ENCODE measurements at places on chromosomes 13 and 19.

DNA sequence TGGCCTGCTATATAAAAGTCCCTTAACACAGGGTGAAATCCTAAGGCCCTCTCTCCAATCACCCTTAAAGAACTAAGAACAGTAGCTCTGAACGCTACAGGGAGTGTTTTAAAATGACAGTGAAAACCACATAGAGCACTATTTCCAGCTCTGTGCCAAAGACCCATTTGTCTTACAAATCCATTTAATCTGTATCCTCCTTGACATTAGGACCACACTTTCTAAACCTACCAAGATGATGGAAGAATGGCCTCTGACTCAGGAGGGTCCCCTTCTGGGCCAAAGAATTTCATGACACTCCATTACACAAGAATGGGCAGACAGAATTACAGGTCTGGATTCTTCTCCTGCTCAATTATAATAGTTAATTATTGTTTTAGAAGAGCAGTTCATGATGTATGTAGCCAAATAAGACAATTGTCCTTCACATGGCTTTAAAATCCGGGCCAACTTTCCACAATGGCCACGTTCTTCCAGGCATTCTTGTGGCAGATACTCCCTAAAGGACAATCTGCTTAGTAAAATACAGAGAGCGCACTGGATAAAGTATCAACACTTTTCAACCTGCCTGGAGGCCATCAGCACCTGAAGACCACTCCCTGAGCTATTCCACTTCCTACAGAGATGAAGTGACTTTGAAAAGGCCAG, 61.0 kb downstream of the STK24 start:
- DNase-seq, result no peak

GRCh38 chr19:49685845-49686332, 3.5 kb upstream of the ADM5 start:
- no peak for DNase-seq

GRCh38 chr13:79660361-79660760, 179.4 kb downstream of the NDFIP2 start:
- no peak for DNase-seq

GRCh38 chr19:15820646-15821045, 5.2 kb upstream of the OR10H1 start:
- DNase-seq, result no peak

DNA sequence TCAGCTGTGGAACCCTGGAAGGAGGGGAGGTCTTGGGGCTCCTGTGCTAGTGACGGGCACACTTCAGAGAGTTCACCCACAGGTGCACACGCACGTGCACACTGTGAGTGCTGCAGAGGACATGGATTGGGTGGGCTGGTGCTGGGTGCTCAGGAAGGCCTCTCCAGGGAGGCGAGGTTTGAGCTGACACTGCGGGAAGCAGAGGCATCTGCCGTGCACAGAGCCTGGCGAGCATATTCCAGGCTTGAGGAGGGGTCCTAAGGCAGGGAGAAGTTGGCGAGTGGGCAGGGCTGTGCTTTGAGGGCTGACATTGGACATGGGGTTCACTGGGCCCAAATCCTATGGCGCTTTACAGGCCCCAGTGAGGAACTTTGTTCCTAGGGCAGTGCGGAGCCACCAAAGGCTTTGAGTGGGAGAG, 25.6 kb downstream of the CCDC8 start:
- DNase-seq, result no peak

DNA sequence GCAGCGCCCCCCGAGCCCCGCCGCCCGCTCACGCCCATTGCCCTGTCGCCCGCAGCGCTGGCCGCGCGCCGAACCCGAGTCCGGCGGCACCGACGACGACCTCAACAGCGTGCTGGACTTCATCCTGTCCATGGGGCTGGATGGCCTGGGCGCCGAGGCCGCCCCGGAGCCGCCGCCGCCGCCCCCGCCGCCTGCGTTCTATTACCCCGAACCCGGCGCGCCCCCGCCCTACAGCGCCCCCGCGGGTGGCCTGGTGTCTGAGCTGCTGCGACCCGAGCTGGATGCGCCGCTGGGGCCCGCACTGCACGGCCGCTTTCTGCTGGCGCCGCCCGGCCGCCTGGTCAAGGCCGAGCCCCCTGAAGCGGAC, 518 bp downstream of the KLF2 start:
- DNase-seq, result no peak

- DNase-seq, result no peak
Observed at GRCh38 chr13:32047793-32048192, 16.2 kb downstream of the FRY start.

GRCh38 chr19:8252922-8253589, 43.9 kb downstream of the CERS4 start:
- peak; percentile 57 for DNase-seq

GRCh38 chr19:18446145-18446810, 8.3 kb upstream of the ISYNA1 start:
- no peak for DNase-seq

GRCh38 chr13:95841894-95842293, 165.0 kb downstream of the DNAJC3 start:
- DNase-seq, result no peak

- DNase-seq, result peak; percentile 8
Observed at GRCh38 chr19:3644351-3645066, 17.9 kb upstream of the CACTIN start.
